GM04504 (cell line): ENCODE measurements at places on chromosomes 3 and 15.

GRCh38 chr15:69843276-69843899 is 254.3 kb downstream of the TLE3 start:
- DNase-seq, result no peak

DNA sequence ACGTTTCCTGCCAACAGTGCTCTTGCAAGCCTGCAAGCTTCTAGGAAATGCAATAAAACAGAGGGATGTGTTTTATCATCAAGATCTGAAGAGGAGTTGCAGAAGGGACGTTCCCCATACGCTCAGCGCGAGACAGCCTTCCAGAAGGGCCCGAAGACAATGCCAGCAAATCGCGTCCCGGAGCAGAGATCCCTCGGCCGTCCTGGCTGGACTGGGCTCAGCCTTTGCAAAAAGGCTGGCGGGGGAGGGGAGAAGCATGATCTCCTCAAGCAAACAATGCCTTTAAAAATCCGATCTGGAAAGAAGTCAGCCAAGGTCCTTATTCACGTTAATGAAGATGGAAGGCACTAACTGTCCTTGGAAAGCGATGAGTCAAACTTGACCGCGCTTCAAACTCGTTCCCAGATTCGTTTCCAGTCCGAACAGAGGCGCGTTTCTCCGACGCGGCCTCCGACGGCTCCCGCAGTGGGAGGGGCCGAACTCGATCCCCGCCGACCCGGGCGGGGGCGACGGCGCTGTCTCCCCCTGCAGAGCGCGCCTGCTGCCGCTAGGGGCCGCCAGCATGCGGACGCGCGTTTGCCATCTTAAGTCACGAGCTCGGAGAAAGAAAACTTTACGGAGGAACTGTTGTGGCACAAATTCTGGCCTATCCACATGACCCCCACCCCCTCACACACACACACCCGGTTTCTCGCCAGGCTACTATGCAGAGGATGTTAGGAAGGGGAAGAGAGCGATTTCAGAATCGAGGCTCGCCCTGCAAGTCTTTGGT is 5.5 kb downstream of the BCL6 start:
- peak; percentile 77 for DNase-seq

GRCh38 chr3:138943724-138944653 is 2.9 kb downstream of the FOXL2 start:
- no peak for DNase-seq

DNA sequence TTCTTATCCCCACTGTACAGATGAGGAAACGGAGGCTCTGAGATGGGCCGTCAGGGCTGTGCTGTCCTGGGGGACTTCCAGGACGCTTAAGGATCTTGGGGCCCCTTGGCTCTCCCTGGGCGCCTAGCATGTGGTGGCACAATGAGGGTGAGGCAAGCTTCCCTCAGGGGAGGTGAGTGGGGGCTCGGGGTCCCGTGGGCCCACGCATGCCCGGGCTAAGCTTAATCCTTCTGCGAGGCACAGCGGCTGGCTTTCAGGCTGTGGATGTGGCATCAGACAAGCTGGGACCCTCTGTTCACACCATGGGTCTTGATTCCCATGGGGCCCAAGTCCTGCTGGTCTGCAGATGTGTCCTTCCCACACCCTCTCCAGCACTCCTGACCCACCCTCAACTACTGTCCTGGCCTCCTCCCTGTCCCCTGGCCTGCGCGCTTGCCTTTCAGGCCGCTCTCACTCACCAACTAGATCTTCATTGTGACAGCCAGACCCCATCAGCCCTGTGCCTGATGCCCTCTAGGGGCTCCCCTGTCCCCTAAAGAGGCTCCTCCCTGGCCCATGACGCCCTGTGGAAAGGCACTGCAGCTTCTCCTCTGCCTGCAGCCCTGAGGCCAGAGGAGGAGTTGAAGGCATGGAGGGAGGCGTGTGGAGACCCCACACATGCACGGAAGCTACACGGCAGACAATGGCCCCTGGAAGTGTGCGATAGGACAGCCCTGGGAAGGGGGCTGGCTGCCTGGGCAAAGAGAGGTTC is 11.3 kb downstream of the DUSP7 start:
- no peak for DNase-seq

- DNase-seq, result no peak
Measured at GRCh38 chr3:127286571-127287140, 1.2 kb downstream of the PRR20G start.

DNA sequence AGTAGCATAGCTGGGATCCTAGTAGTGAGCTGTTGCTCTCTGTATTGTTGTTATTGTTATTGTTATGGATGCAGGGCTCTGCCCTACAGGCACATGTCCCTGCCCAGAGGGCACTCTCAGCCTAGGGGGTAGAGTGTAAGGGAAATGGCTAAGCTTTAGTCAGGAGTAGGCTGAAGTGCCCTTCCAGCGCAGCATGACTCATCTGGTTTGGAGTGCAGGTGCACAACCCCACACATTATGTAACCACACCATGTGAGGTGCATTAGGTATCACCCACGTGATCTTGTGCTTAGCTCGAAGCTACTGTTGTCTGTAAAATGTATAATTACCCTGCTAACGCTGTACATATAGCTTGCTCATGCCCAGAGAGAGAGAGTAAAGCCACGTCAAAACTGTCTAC is 48.3 kb upstream of the TIPARP start:
- no peak for DNase-seq

GRCh38 chr15:67542420-67543347 is at the start of gene MAP2K5:
TSS of gene MAP2K5 (plus strand) at chr15:67542703. CDS start at chr15:67543336, 633 bp downstream.
- no peak for DNase-seq

DNA sequence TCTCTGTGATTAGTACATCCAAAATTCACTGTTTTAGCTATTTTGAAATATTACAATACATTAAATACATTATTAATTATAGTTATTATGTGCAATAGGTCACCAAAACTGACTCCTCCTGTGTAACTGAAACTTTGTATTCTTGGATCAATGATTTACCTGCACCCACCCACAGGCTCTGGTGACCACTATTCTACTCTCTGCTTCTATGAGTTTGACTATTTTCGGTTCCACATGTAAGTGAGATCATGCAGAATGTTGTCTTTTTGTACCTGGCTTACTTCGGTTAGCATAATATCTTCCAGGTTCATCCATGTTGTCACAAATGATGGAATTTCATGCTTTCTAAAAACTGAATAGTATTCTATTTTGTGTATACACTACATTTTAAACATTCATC is 43.8 kb downstream of the SLC2A2 start:
- no peak for DNase-seq

- no peak for DNase-seq
Measured at GRCh38 chr3:64895991-64896895, 208.4 kb upstream of the ADAMTS9 start.

GRCh38 chr3:134028486-134029255 is 1.1 kb downstream of the SLCO2A1 start:
- DNase-seq, result no peak

- DNase-seq, result no peak
Measured at GRCh38 chr3:141998669-141999290, 122.3 kb downstream of the ATP1B3 start.

- DNase-seq, result no peak
Measured at GRCh38 chr3:66485291-66485968, 15.4 kb downstream of the LRIG1 start.

DNA sequence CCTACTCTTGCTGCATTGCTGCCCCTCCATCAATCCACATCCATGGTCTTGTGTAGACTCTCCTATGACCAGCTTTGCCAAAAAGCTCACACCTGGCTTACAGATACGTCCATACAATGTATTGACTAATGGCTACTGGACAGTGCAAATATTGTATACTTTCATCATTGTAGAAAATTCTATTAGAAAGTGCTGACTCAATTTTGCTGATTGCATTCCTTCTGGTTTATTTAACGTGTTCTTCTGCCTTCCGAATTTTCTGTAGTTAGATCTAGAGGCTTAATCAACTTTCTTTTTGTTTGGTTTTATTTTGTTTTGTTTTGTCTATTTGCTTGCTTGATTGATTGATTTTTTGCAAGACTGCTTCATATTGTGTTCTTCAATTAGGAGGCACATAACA is 29.8 kb upstream of the CNOT10 start:
- no peak for DNase-seq

GRCh38 chr3:132136334-132136716 is 101.5 kb upstream of the CPNE4 start:
- DNase-seq, result no peak

DNA sequence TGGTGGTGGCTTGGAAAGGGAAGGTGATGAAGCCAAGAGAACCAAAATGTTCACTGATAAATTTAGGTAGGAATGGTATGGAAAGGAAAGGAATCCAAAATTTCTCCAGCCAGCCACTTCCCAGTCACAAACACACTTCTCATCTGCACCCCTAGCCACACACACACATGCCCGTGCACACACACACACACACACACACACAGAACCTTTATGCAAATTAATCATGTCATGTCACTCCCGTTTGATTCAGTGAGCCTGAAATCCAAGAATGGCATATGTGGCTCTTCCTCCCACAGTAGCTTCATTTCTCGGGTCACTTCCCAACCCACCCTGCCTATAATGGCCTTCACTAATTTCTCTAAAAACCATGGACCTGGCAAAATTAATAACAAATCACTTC is 3.1 kb upstream of the HLTF start:
- no peak for DNase-seq
